ENCODE measurements at places on chromosomes 7 and 10.

DNA sequence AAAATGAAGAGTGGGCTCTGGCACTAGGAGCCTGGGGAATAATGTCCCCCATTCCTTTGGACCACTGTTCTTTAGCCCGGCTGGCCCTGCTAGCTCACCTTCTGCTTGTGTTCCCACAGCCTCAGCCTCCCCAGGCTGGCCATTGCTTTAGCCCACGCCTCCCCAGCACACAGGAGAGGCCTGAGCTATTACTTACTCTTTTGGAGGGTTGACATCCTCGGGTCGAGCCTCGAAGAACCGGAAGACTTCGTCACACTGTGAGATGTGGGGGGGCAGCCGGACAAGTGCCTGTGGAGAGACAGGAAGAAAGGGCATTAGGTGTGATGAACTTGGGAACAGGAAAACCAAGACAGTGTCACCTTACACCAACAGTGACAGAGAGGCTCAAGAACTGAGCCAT is 131.3 kb downstream of the SH3PXD2A start:
- no peak for DNase-seq

DNA sequence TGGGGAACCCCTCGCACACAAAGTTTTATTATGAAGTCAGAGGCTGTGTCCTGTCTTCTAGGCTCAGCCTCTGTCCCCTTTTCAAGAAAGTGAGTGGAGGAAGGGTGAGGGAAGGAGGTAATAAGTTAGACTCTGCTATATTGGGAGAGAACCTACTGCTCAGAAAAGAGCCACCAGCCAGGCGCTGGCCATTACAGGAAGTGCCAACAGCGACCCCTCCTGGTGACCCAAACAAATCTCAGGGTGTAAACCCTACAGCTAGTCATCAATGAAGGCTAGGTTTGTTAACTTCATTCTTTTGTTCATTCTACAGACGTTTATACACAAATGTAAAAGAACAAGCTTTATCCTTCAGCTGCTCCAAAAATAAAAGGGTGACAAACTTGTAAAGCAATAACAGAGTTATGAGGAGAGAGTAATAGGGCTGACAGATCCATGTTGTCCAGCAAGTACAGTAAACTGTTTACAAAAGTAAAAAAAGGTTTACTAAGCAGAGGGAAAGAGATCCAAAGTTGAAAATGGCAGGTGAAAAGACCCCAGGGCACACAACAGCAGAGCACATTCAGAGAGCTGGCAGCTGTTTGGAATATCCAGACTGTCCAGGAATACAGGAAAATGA is 82.7 kb downstream of the FAM204A start:
- DNase-seq = peak; percentile 51

- DNase-seq = no peak
Observed at GRCh38 chr7:111869280-111869679, 307.0 kb upstream of the IMMP2L start.

- no peak for DNase-seq
Observed at GRCh38 chr10:127013211-127013656, 108.0 kb downstream of the DOCK1 start.
